ENCODE measurements at places on chromosomes 1 and 21. TPM values are rescaled to one million over a fixed set of nuclear protein-coding genes. Genes with fewer than 3 reads are reported as not detected.

GRCh38 chr1:62746809-62747138 is 37.2 kb upstream of the ATG4C start:
- DNase-seq, result no peak

DNA sequence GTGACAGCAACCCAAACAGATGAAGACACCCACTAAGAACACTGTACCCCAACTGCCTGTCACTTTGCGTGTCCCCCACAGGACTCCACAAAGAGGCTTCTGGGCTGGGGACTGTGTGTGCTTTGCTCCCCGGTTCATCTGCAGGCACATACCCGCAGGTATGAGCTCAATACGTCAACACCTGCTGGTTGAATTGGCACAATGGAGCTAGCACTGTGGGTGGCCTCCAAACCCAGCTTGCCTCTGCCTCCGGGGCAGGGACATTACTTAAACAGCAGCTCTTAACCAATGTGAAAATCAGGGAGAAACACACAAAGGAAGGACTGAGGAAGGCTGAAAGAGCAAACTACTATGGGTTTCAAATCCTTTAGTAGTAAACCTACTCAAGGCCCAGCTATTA is 140.2 kb upstream of the TIAM1 start:
- DNase-seq, result no peak

C4BPA gene
- total RNA-seq, result 0.23 TPM

DNA sequence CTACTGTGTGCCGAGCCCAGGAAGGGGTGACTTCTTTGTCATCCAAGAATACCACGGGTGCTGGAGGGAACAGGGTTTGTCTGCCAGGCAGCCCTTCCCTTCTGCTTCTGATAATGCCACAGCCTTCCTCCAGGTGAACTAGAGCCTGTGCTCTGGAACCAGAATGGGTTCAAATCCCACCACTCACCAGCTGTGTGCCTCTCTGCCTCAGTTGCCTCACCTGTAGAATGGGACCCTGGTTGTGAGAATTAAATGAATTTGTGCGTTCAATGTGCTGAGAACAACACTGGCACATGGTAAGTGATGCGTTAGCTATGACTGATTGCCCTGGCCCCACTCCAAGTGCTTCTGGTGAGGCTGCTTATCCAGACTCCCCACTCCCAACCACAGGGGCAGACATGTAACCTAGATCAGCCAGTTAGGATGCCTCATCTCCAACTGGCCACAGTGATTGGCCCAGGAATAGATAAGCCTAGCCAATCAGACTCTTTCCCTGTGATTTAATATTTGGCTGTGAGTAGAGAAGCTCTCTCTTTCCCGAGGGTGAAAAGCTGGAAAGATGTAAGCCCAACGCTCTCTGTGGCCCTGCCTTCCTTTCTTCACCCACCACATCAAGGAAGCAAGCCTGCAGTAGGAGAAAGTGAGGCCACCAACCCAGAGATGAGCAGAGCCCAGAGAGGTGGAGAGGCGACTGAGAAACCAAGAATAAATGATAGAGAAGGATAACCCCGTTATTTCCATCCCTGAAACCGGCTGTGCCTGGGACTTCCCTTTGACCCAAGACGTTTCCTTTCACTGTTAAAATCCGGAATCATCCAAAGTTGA is 20.8 kb upstream of the LAPTM5 start:
- no peak for DNase-seq

CNIH3 gene
- 11.8 TPM for total RNA-seq

GIPC2 gene
- total RNA-seq, result 1.8 TPM

GRCh38 chr21:26506956-26507355 is 66.1 kb downstream of the CYYR1 start:
- no peak for DNase-seq

Measured in ovary (tissue), 10 donors.